ENCODE measurements at places on chromosomes 1 and 21.

DNA sequence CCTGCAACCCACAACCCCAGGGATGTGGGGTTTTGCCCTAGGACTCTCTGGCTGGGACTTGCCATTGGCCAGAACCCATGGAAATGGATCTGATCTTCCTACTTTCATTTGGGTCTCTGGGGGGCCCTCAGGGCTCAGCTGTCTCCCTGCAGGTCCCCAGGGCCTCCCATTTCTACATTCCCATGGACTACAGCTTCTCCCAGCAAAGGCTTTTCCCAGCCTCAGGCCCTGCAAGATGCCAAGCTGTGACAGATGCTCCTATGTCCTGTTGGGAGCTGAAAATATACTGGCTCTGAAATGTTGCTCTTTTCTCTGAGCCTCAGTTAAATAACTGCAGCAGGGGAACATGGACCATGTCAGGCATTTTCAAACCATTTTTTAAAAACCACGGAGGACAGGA, 99.5 kb upstream of the IGSF21 start:
- no peak for DNase-seq

- DNase-seq: no peak
Measured at GRCh38 chr1:246947255-246947654, 15.5 kb upstream of the AHCTF1 start.

DNA sequence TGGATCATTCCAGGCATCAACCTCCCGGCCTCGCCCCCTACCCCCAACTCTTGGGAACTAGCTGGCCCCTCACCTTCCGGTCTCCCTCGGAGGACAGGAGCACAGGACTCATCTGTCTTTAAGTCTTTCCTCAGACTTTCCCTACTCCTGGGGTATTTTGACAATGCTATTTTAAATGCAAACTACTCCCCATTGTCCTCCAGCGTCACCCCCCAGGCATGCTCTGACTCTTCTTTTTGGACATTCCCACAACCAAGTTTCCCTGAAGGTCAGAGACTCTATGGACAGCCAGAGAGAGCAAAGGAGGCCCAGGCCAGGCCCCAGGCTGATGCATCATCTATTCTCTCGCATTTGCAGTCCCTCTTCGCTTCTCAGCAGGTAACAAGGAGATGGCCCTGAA, 424.3 kb downstream of the PCP4 start:
- DNase-seq: no peak

GRCh38 chr1:45385302-45385701, 45.1 kb upstream of the MUTYH start:
- no peak for DNase-seq

GRCh38 chr1:206464456-206464964, 5.8 kb upstream of the IKBKE start:
- no peak for DNase-seq

GRCh38 chr1:184113251-184113650, 61.7 kb downstream of the TSEN15 start:
- no peak for DNase-seq

- no peak for DNase-seq
Measured at GRCh38 chr1:7683521-7683920, 87.6 kb upstream of the VAMP3 start.

DNA sequence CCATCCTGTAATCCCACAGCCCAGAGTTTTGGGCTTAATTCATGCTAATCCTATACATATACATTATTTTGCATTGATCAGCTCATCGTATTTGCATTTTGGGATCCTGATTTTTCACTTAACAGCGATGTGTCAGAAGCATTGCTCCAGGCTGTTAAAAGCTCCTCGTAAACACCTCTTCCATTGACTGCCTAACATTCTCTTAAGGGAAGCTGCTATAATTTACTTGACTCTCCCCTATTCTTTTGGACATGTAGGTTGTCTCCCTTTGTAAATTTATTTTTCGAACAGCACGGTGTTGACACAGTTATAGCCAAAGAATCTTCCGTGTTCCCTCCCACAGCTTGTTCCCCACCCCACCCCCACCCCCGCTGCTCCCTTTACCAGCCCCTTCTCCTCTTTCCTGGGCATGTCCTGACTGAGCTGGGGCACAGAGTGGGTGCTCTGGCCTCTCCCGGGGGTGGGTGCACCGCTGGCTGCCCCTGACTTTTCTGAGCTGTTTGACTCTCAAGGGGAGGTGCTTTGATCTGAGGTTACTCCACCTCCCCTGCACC, 22.8 kb downstream of the LDLRAP1 start:
- no peak for DNase-seq

Measured in NCI-H1105 (cell line).